ENCODE measurements at places on chromosomes 5 and 9.

GRCh38 chr9:24504521-24504920 lies 41.2 kb downstream of the IZUMO3 start:
- no peak for DNase-seq

DNA sequence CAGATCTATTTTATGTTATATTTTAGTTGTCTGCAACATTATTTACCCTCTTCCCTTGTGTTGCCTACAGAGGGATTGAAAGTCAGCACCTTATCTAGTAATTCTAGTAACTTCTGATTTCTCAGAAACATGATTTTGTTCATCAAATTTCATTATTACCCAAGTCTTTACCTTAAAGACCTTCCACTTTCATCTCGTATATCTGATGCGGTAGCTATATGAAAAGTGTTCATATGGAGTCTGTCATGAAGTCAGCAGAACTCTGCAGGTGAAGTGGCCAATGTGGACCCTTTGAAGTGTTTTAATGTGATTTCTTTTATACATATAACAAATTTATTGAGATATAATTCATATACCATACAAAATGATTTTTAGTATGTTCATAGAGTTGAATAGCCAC lies 40.0 kb downstream of the SLC44A1 start:
- DNase-seq = no peak

- no peak for DNase-seq
These were observed 5.2 kb downstream of the FAT2 start for GRCh38 chr5:151585970-151586369.

- DNase-seq = peak; percentile 91
These were observed 16.6 kb downstream of the SH3PXD2B start for GRCh38 chr5:172437445-172438318.

- DNase-seq = peak; percentile 18
These were observed 20.6 kb downstream of the SPTLC1 start for GRCh38 chr9:92094655-92095054.

DNA sequence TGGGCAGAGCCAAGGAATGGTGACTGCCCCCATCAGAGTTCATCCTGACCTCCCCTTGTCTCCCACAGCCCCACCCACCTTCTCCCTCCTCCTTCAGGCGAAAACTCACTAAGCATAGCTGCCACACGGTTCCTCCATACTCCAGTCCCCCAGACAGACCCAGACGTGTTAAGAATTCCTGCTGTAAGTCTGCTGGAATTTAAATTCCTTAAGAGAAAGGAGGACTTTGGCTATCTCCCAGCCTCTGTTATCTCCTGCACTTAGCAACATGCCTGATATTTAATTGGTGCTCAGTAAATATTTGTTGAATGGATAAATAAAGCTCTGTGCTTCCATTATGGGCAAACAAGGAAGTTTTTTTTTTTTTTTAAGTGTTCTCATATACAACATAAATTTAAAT lies 213.7 kb downstream of the RFK start:
- DNase-seq = peak; percentile 90

DNA sequence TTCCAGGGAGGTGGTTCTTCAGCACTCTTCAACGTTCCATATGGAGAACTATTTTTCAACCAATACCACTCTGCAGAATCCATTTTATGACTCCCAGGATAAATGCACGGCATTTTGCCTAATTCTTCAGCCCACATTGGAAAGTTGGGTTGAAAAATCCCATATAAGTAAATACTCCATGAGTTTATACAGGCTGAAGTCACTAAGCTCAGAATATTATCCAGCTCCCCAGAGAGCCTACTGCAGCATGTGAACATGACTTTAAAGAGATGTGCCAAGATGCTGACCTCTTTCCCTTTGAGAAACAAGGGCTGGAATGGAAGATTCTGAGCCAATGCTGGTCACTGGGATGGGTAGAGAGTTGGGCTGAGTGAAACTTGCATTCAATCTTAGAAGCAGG lies 111.9 kb upstream of the SLIT3 start:
- DNase-seq = no peak

DNA sequence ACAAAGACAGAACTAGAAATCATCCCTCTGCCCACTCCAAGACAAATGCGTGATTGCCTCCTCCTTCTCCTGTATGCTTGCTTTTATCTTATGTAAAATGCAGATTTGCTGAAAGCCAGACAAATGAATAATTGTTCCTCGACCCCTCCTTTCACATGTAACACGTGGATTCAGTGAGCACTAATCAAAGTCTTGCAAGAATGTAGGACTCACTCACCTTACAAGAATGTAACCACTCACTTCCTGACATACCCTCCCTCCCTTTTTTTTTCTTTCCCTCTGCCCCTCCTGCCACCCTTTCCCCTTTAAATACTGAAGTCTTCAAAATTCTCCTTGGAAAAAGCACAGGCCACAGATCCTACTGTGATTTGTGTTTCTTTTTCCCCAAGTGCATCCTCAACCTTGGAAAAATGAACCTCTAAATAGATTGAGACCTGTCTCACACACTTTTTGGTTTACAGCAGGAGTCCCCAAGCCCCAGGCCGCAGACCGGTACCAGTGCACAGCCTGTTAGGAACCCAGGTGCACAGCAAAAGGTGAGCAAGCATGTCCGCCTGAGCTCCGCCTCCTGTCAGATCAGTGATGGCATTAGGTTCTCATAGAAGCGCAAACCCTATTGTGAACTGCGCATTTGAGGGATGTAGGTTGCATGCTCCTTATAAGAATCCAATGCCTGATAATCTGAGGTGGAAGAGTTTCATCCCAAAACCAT lies 29.4 kb upstream of the HSD17B3 start:
- peak; percentile 76 for DNase-seq

DNA sequence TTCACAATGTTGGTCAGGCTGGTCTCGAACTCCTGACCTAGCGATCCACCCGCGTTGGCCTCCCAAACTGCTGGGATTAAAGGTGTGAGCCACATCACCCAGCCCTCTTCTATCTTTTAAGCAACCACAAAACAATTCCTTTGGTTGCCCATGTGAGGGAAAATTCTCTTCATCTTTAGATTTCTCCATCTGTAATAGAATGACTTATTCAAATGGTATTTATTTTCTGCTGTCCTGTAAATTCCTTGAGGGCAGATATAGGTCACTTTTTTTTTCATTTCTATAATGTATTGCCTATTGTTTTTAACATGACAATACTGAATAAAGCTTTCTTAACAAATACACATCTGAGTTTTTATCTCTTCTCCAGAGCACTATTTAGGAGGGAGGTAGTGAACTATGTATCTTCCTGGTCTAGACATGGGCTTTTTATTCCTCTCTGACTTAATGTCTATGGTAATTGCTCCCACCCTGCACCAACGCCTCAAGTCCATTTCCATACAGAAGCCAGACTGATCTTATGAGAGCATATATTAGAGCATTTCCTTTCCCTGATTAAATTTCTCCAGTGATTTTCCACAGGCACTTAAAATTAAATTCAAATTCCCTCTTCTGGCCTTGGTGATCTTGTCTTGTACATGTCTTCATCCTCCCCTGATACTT lies 595.6 kb downstream of the CAAP1 start:
- peak; percentile 68 for DNase-seq

DNA sequence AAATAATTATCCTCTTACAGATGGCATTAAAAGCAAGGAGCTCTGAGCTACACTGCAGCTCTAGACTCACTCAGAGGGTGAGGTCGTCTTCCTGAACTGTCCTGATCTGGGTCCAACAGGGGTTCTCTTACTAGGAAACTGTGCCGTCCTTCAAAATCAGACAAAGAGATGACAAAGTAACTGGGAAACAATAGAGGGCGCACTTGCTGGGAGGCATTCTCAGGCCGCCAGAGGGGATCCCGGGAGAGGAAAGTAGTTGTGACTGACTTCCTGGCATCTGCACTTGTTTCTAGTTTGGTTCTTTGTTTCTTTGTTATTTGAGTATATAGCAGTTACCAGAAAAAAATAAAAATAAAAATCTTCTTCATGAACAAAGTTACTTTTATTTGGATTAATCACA lies 142.9 kb upstream of the MSX2 start:
- no peak for DNase-seq

DNA sequence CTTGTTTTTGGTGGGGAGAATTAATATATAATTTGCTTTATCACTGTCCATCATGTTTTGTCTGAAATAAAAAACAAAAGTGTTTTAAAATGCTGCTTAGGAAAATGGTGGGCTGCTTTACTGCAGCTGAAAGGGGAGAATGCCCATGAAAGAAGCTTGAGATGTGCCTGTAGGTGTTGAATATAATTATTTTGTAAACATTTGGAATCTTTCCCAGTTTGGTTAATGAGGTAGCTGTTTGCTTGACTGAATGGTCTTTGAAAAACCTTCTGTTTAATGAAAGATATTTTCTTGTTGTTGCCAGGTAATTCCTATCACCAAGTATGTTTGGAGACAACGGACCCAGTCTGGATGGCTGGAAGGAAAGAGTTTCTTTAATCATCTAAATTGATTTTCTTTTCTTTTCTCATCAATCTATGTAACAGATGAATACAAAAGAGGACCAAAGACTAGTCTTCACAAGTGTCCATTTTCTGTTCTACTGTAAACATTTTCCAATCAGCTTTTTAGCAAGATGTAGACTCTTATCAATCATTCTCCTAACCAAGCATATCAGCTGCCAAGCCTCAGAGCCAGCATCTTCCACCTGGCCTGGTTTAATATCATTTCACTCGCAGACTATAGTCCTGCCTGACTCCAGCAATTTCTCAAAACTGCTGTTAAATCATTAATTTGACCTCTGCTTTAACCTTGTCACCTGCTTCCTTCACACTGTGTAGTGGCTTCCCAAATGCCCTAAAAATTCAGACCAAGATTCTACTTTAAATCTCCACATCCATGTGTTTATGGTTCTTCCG lies 441.2 kb upstream of the CHD1 start:
- no peak for DNase-seq

GRCh38 chr9:38358390-38359296 lies 33.9 kb upstream of the ALDH1B1 start:
- peak; percentile 23 for DNase-seq

GRCh38 chr9:68955330-68955729 lies 58.6 kb downstream of the PRKACG start:
- DNase-seq = no peak

DNA sequence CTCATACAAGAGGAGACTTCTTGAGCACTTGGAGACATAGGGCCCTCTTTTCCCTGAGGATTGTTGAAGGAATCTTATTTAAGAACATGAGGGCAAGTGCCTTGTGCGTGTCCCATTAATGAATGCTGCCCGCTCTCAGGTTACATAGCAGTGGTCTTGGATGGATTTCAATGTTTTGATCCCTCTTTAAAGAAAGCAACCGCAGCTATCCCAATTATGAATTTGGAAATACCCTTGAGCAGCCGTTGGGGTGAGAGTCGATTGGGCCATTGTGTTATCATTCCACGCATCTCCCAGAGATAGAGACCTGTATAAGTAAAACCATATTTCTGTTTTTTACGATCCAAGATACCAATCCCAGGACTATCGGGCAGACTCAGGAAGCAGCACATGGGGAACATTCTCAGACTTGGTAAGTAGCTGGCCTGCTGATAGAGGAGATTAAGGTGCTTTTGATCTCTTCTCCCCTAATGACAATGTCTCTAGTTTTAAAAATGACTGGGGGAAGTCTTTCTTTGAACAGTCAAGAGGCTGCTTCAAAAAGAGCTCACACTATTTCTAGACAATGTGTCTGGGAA lies 145.3 kb downstream of the MACROH2A1 start:
- peak; percentile 46 for DNase-seq

DNA sequence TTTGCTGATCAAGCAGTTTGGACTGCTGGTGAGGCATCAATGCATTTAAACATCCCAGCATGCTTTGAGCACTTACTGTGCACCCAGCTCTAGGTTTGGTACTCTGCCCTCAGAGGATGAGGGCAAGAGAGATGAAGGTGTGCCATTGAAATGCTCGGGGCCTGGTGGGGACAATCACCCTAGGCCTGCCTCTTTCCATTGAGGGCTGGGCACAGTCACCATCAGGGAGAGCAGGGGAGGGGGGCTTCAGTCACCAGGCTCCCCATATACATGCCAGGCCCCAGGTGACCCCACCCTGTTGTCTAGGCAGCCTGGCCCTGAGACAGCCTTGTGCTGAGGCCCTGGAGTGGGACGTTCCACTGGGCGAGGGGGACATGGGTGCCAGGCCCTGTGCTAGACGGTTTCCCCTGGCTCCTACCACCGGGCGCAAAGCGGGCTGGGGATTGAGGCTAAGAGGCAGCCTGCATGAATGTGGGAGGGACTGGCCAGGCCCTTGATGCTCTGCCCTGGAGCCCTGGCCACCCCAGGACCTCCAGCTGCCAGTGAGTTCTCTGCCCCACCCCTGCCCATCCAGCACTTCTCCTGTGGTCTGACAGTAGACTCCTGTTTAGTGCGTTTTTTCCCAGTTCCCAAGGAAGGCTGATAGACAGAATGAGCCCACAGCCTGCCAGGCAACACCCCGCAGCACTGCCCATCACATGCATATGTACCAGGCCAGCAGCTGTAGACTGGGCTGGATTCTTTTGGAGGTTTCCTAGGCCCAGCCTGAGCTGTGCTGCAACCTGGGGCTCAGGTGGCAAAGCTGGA lies 18.9 kb downstream of the TCF7 start:
- DNase-seq = no peak

- peak; percentile 96 for DNase-seq
These were observed 47.8 kb upstream of the TGFBR1 start for GRCh38 chr9:99056886-99057664.

DNA sequence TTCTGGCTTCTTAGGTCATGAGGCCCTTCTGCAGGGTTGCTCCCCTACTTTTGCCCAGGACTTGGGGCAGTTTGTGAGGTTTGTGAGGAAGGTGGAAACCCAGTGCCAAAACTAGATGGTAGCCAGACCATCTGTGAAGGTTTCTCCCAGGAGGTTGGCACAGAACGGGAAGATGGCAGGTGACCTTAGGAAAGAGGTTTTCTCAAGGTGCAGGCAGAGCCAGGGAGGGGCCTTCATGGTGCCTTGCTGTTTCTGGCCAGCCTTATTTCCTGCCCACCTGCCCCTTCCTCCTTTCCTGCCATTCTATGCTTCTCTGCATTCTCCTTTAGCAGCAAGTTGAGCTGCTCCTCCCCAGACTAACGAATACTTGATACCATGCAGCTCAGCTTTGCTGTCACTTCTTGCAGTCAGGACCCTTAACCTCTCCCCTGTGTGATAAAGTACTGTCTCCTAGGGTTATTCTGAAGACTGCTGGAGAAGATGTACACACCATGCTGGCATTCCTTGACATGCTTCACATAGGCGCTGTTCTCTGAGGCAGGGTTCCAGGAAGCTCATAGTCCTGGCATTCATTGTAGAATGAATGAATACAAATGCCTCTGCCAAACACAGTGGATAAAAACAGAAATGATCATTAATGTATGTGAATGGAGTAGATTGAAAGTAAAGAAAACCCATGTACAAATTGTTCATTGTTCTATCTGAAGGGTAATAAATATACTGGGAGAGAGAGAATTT lies 154.3 kb downstream of the KDM4C start:
- no peak for DNase-seq

DNA sequence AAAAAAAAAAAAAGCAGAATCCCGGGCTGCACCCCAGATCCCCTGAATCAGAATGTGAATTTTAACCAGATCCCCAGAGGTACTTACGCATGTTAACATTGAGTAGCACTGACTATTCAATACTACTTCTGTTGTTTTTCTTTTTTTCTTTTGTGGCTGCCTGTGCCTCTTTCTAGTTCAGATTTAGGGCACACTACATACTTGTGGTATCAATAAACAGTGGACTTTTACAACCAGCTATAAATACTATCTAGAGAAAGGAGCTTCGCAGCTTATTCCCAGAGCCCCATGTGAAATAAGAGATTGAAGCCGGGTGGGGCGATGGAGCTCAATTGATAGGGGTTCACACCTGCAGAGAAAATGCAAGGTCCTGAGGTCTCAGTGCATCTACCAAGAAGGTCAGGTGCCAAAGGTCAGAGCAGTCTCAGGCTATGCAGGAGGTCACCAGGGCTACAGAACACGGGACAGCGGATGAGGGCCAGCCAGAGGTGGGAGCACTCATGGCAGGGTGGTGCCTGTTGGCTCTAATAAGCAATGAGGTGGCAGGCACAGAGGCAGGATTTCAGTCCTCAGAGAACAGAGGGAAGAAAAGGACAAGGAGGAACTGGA lies 22.3 kb downstream of the WWC1 start:
- DNase-seq = no peak

Measured in astrocyte (in vitro differentiated cells and primary cell).